Kidney (tissue), 22 donors: ENCODE measurements at places on chromosomes 11 and 22. TPM values are rescaled to one million over a fixed set of nuclear protein-coding genes. Genes with fewer than 3 reads are reported as not detected.
A peak's percentile ranks its signal among the peaks of the same experiment; 100 is the strongest.

DNA sequence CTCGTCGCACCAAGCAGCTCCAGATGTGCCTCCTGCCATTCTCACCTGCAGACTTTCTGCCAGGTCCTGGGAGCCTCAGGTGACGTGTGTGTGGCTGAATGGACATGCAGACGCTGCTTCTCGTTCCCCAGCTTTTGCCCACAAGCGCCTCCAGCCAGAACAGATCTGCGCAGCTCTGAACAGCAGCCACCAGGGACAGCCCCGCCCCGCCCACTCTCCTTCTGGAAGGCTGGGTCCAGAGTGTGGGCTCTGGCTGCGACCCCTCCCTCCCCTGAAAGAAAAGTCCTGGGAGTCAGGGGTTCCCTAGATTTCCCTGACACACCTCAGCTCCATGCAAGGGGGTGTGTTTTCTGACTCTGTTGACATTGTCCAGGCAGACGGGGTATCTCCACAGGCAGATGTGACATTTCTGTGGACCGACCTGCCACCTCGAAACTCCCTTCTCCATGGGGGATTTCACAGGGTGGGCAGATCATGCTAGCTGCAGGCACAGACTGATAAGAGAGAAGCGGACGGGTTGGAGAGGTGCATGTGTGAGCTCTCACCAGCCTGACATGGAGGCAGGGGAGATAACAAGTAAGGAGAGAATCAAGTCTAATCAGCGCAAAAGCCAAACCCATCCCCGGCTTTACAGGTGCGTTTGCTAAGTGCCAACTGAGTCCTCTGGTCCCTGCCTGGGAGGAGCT, 19.8 kb downstream of the SLCO2B1 start:
- H3K27me3 ChIP-seq, result no peaks in the 10 kb centered on the region
- no peak overlapping the region for H3K4me3 ChIP-seq
- no peak overlapping the region for H3K27ac ChIP-seq
- no peaks in the 10 kb centered on the region for H3K36me3 ChIP-seq
- no peak for DNase-seq
- H3K4me1 ChIP-seq, result peaks cover 15% of the 10 kb centered on the region

TMPRSS5 gene
- 0.60 TPM for total RNA-seq

ALX4 gene
- total RNA-seq, result 0.16 TPM

DNA sequence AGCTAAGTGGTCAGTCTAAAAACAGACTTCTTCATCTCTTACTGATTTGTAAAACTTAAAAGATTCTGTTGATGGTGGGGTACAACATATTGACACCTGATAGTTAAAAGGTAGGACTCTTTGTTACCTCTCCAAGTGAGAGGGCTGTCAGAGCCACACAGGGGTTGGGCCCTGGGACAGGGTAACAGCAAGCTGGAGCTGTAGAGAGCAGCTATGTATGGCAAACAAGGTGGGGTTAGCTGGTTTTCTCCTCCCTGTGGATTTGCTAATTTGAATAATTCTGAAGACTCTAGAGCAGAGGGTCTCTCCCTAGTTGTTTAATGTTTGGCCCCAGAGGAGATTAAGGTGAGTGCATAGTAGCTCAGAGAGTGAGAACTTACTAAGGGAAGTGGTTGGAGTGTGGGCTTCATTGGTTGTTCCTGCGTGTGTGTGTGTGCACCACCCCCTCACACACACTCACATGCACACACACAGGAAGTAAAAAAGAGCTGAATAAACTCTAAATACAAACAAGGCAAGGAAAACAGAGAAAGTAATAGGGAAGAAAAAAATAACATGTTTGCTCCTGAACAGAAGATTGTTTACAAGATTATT, 9.2 kb upstream of the GAS2 start:
- DNase-seq, result no peak
- no peaks in the 10 kb centered on the region for H3K27me3 ChIP-seq
- H3K27ac ChIP-seq, result no peak overlapping the region
- no peak overlapping the region for H3K4me3 ChIP-seq
- no peaks in the 10 kb centered on the region for H3K36me3 ChIP-seq

GRCh38 chr22:43212434-43212952, 25.6 kb upstream of the TTLL12 start:
- no peaks in the 10 kb centered on the region for H3K4me1 ChIP-seq
- no peaks in the 10 kb centered on the region for H3K36me3 ChIP-seq
- DNase-seq, result no peak
- H3K27me3 ChIP-seq, result no peaks in the 10 kb centered on the region

DNA sequence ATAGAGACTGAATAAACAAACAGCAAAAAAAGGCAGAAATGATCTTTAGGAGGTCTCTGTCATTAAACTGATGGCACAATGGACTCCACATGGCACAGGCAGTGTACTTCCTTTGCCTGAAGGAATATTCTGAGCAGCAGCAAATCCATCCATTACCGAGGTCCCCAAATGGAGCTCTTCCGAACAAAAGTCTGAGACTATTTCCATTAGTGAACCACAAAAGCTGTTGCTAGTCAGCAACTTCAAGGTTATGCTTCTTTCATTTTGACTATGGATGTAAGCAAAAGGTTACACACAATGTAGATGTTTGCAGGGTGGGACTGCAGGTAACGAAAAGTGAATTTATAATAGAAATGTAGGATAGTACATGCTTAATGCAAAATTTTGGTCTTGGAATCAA, 14.5 kb downstream of the NARS2 start:
- H3K36me3 ChIP-seq, result peaks cover 10% of the 10 kb centered on the region
- no peak overlapping the region for H3K4me3 ChIP-seq
- H3K4me1 ChIP-seq, result peaks cover 12% of the 10 kb centered on the region
- H3K27ac ChIP-seq, result no peak overlapping the region
- DNase-seq, result no peak

DNA sequence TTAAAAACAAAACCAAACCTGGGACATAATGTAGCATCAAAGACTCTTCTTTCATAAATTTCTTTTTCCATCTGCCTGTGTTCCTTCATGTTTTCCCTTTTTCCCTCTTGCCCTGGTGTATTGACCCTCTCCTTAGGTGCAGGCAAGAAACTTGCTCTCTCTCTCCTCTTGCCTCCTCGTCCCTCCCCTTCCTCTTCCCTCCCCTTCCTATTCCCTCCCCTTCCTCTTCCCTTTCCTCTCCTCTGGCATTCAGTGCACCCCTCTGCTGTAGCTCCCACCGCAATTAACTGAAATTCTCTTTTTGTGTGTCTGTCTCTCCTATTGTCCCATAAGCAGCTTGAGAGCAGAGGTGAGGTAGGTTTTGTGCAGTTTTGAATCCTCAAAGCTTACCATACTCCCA, 49.9 kb downstream of the CSF2RB start:
- no peaks in the 10 kb centered on the region for H3K27me3 ChIP-seq
- H3K4me1 ChIP-seq, result no peaks in the 10 kb centered on the region
- no peak for DNase-seq
- H3K4me3 ChIP-seq, result no peak overlapping the region
- no peak overlapping the region for H3K27ac ChIP-seq
- no peaks in the 10 kb centered on the region for H3K36me3 ChIP-seq

GRCh38 chr11:115050756-115051155, 372.4 kb downstream of the NXPE2 start:
- H3K36me3 ChIP-seq, result no peaks in the 10 kb centered on the region
- no peak overlapping the region for H3K4me3 ChIP-seq
- H3K27me3 ChIP-seq, result no peaks in the 10 kb centered on the region

MRGPRF gene
- total RNA-seq, result 9.3 TPM

VWCE gene
- 1.2 TPM for total RNA-seq

DNA sequence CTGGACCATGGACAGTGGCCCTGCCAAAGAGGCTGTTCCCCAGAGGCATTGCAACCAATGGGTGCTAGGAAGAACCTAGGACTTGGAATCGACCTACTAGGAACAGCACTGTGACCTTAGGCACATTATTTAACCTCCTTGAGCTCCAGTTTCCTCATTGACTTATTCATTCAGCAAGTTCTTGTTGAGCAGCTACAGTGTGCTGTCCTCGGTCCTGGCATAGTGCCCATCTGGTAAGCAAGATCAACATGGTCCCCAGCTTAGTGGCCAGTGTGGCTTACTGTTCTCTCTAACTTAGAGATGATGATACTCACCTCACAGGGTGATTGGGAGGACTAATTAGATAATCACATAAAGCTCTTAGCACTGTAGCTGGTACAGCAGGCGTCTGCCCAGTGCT, 8.2 kb downstream of the ABCG4 start:
- no peaks in the 10 kb centered on the region for H3K36me3 ChIP-seq
- no peak overlapping the region for H3K27ac ChIP-seq
- no peak overlapping the region for H3K4me3 ChIP-seq
- no peak for DNase-seq
- H3K4me1 ChIP-seq, result no peaks in the 10 kb centered on the region

OR52A1 gene
- total RNA-seq, result not detected

DNA sequence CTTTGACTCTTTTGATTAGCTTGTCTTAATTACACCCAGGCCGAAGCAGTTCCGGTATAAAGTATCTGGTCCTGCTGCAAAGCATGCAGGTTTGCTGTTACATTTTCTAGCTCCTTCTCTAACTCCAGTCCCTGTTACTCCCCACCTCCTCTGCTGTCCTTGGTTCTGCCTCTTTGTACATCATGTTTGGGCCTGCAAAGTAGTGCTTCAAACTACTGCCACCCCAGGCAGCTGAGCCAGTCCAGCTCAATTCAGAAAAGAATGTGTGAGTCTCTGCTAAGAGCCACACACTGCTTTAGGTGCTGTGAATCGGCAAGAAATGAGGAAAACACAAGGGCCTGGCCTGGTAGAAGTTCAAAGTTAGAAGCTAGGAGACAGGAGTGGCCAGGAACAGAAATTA, 136.0 kb downstream of the SERGEF start:
- no peaks in the 10 kb centered on the region for H3K36me3 ChIP-seq
- DNase-seq, result no peak
- H3K4me1 ChIP-seq, result no peaks in the 10 kb centered on the region

C1QTNF4 gene
- 0.25 TPM for total RNA-seq

- no peaks in the 10 kb centered on the region for H3K36me3 ChIP-seq
- no peaks in the 10 kb centered on the region for H3K4me1 ChIP-seq
- no peak for DNase-seq
- H3K27ac ChIP-seq, result no peak overlapping the region
- no peaks in the 10 kb centered on the region for H3K27me3 ChIP-seq
Measured at GRCh38 chr11:8967184-8967583, 2.9 kb upstream of the TMEM9B start.

- no peaks in the 10 kb centered on the region for H3K27me3 ChIP-seq
- no peak for DNase-seq
- H3K36me3 ChIP-seq, result no peaks in the 10 kb centered on the region
- H3K4me3 ChIP-seq, result no peak overlapping the region
- H3K27ac ChIP-seq, result no peak overlapping the region
Measured at GRCh38 chr11:4049006-4049405, 45.6 kb upstream of the RRM1 start.

GRCh38 chr22:29877620-29878019, 5.4 kb upstream of the MTMR3 start:
- no peaks in the 10 kb centered on the region for H3K4me1 ChIP-seq
- H3K4me3 ChIP-seq, result no peak overlapping the region
- H3K36me3 ChIP-seq, result no peaks in the 10 kb centered on the region

OR51G1 gene
- not detected for total RNA-seq

GRCh38 chr11:67694875-67695555, 20.6 kb upstream of the ALDH3B2 start:
- no peak for DNase-seq
- no peaks in the 10 kb centered on the region for H3K27me3 ChIP-seq
- H3K36me3 ChIP-seq, result no peaks in the 10 kb centered on the region
- H3K4me3 ChIP-seq, result no peak overlapping the region
- H3K27ac ChIP-seq, result no peak overlapping the region
- H3K4me1 ChIP-seq, result no peaks in the 10 kb centered on the region

ATP6V1E1 gene
- 138 TPM for total RNA-seq

DNA sequence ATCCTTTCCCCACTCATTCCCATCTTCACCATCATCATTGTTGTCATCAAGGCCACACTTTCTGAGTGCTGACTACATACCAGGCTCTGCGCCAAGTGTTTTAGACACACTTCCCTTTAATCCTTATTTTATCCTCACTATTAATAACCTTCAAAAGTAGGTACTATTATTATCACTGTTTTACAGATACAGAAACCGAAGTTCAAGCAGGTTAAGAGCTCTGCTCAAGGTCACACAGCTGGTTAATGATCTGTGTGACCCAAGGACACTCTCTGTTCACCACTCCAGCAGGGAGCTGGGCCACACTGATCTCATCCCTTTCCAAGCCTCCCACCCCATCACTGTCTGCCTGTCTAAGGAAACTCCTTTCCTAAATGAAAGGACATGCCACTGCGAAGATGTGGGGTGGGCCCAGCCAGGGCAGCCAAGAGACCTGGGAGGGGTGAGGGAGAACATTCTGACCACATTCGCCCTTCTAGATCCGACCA, 17.2 kb upstream of the TSKU start:
- H3K27ac ChIP-seq, result peak overlapping the region; percentile 3
- no peak overlapping the region for H3K4me3 ChIP-seq
- H3K27me3 ChIP-seq, result no peaks in the 10 kb centered on the region
- no peaks in the 10 kb centered on the region for H3K36me3 ChIP-seq
